ENCODE measurements at places on chromosomes 5 and 9. TPM values are rescaled to one million over a fixed set of nuclear protein-coding genes. Genes with fewer than 3 reads are reported as not detected.

- DNase-seq = no peak
Observed at GRCh38 chr5:157047898-157048297, 11.0 kb downstream of the HAVCR1 start.

- DNase-seq = no peak
Observed at GRCh38 chr5:172407822-172408221, 46.5 kb downstream of the SH3PXD2B start.

Gene RANBP17
- total RNA-seq = 0.53 TPM

Gene IL13
- total RNA-seq = 0.37 TPM

DNA sequence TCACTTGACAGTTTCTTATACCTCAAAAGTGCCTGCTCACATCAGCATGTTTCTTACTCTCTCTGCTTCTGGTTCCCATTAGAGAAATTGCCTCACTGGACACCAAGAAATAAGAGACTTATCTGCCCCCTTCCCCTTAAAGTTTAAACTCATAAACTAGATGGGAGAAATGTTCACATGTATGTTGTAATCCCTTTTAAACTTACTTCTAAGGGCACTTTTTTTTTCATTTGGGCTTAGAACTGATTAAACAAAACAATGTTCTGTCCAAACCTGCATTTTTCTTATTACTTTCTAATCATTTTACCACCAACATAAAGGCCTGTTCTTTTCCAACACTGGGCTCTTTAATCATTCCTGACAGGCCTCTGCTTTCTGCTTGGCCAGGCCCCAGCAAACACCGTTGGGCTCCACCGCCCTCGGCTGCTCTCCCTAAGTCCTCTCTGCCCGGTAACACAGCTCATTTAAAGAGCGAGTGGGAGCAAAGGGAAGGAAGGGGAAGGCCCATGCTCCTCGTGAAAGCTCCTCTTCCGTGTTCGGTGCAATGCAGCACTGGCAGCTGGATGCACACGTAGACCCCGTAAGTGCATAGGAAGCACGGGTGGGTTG, 53.4 kb downstream of the ROR2 start:
- DNase-seq = no peak

Gene TYRP1
- total RNA-seq = not detected

GRCh38 chr5:43005031-43005430, 35.1 kb downstream of the ANXA2R start:
- no peak for DNase-seq

DNA sequence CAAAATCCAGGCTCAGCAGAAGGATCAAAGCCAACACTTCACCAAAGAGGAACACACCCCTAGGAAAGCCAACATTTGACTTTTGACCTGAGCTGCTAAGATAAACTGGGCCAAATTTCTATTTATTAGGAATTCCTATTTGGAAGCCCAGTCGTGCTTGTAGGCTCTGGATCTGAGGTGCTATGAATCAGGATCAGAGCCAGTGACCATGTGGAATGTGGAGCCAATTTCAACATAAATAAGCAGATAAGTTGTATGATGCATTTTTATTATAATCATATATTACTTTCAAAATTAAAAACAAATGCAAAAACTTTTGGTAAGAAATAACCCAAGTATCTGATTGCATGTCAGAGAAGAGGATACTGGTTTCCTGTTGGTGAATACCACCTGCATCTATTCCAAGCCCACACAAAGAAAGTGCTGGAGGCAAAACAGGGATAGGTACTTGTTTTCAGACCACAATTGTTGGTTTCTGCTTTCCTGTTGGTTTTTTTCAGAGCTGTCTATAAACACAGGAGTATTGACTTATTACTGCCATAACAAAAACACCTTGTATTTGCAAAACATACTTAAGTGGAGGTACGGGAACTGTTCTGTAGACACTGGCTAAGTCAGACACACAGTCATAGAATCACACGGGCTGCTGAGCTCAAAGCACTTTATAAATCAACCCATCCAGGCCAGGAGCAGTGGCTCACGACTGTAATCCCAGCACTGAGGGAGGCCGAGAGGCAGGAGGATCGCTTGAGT, 52.8 kb downstream of the ARL15 start:
- DNase-seq = no peak
